Osteoblast (primary cell): ENCODE measurements at places on chromosomes 3 and 15.

- DNase-seq = no peak
Observed at GRCh38 chr3:139577909-139578308, 38.4 kb upstream of the RBP1 start.

- DNase-seq = peak; percentile 39
Observed at GRCh38 chr15:78018445-78018844, 59.1 kb downstream of the TBC1D2B start.

DNA sequence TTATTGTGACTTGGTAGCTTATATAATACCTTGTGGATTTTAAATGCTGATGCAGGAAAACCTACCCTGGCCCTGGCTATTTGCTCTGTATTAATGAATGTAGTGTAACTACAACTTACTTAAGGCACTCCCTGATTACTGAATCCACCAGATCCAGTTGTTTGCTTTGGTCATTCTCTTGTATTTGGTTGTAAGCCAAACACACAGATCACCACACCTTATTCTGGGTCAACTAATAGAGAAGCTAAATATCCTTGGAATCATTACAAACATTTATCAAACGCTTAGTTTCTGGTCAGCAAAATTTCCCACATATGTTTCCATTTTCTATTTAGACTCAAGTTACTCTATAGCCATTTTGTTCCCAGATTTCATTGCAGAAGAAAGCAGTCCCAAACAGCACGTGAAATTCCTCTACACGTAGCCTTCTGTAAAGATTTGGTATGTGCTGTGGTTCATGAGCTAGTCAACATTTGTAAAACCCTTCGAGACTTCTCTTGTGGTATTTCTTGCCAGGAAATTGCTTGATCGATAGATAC, 322.6 kb downstream of the MEX3B start:
- DNase-seq = no peak

DNA sequence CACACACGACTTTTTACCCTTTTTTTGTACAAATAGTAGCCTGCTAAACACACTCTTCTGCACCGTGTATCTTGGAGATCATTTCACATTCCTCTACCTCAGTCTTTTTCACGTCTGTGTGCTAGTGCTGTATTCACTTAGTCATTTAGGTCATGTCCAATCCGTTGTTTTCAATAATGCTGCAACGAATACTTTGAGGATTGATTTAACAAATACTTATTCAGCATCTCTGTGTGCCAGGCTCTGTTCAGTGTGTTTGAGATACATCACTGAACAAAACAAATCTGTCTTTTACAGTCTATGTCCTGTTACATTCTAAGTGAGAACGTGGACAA, 882 bp downstream of the JMJD7 start:
- DNase-seq = peak; percentile 88

DNA sequence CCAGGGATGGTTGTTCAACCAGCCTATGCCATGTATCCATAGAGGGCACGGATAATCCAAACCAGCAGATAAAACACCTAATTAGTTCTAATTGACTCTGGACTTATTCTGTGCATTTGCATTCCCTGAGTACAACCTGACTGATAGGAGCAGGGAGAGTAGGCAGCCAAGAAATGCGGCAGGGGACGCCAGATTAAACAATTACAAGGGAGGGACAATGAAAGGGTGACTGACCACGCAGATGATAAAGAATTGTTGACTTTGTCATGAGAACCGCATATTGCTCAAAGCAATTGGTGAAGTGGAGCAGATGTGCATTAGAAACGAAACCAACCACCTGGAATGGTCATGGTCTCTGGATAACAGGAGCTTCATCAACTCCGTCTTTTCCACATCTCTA, 369.1 kb upstream of the FRG2C start:
- DNase-seq = no peak

DNA sequence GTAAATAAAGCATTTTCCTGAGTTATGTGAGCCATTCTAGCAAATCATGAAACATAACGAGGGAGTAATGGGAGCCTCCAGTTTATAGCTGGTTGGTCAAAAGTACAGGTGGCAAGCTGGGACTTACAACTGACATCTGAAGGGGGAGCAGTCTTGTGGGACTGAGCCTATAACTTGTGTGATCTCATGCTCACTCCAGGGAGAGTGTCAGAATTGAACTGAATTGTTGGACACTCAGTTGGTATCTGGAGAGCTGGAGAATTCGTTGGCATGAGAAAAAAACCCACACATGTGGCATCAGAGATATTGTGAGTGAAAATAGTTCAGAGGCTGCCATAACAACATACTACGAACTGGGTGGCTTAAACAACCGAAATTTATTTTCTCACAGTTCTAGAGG, 22.8 kb upstream of the DENND6A start:
- DNase-seq = no peak
